ENCODE measurements at places on chromosomes 3 and 15. TPM values are rescaled to one million over a fixed set of nuclear protein-coding genes. Genes with fewer than 3 reads are reported as not detected.

DNA sequence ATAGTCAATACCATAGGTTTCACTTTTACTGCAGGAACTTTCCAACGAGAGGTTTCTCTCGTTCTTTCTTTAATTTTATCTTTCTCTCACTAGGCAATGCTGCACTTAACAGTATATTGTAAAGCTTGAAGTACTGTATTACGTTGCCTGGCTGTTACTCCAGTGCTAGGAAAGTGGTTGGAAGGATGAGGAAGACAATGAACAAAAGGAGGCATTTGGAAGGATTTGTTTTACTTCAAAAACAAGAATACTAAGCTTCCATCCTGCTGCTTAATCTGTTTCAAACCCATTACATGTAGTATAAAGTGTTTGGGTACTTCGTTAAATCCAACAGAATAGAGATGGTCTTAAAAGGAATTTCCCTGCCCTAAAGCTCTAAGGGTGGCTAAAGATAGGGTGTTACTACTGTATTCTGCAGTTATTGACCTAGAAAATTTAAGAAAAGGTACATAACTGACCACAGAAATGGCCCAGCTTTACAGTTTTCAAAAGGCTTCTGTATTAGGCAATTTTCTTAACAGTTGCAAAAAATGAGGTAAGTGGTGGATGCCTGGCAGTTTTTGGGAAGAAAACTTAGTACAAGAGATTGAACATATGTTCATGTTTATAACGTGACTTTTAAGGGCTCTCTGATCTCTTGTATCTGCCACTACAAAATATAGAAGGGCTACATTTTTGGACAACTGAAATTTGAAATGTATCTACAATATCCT is 785 bp upstream of the IFT57 start:
- DNase-seq, result no peak

- DNase-seq, result no peak
These were observed 677.1 kb upstream of the NR2F2 start for GRCh38 chr15:95653361-95653805.

DNA sequence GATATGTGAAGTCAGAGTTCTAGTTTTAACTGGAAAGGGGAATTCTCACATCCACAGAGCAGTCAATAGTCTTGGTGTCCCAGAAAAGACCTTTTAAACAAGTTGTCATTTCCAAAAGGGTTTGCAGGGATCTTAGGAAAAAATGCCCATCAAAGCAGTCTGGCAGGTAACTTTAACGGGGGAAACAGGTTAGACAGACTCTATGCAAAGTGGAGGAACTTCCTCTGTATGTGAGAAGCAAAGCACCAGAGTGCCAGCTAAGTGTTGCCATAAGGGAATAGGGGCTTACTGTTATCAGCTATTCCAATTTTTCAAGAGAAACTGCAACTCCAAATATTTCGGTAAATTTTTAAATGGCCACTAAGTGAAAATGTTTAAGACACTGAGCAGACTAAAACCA is 307.9 kb upstream of the MDFIC2 start:
- no peak for DNase-seq

Gene MAP6D1
- total RNA-seq, result 0.81 TPM

Gene TTC21A
- total RNA-seq, result 2.8 TPM

Gene TLR9
- 0.27 TPM for total RNA-seq

Gene GPX1
- total RNA-seq, result 86.9 TPM

- no peak for DNase-seq
These were observed 178.6 kb upstream of the LYSMD4 start for GRCh38 chr15:99911816-99912215.
